ENCODE measurements at places on chromosomes 16 and 17. TPM values are rescaled to one million over a fixed set of nuclear protein-coding genes. Genes with fewer than 3 reads are reported as not detected.

- DNase-seq, result no peak
Measured at GRCh38 chr17:75645501-75645888, 12.3 kb downstream of the SMIM5 start.

- DNase-seq, result no peak
Measured at GRCh38 chr17:51954232-51954765, 204.2 kb downstream of the CA10 start.

GRCh38 chr16:10865991-10866966 lies 10.7 kb upstream of the CIITA start:
- DNase-seq, result peak; percentile 69

DNA sequence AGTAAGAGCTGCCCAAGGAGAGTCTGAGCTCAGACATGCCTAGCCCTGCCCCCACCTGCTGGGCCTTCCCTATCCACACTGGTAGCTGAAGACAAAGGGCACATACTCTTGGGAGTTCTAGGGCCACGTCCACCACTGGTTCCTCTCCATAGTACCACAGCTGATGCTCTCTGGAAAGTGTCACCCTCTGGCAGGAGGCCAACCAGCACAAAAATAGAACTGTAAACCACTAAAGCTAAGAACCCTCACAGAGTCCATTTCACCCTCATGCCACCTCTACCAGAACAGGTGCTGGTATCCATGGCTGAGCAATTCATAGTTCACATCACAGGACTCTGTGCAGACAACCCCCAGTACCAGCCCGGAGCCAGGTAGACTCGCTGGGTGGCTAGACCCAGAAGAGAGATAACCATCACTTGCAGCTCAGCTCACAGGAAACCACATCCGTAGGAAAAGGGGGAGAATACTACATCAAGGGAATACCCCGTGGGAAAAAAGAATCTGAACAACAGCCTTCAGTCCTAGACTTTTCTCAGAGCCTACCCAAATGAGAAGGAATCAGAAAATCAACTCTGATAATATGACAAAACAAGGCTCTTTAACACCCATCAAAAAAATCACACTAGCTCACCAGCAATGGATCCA lies 115.3 kb downstream of the CEP112 start:
- DNase-seq, result peak; percentile 33

DNA sequence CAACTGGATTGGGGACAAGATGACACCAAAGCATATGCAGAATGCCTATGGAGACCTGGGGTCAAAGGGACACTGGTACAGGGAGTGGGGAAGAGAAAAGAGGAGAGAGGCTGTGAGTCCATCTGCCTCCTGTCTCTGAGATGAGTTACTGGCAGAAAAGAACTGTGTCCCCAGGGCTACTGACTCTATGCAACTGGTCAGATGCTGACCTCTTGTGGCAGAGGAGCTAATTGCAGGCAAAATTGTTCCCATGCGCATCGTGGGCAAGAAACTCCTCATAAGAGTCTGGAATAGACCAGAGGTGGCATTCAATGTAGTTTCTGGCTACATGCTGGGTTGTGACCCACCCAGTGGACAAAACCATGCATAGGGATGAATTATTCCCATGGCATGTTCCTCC lies 26.1 kb upstream of the MLKL start:
- DNase-seq, result no peak

DNA sequence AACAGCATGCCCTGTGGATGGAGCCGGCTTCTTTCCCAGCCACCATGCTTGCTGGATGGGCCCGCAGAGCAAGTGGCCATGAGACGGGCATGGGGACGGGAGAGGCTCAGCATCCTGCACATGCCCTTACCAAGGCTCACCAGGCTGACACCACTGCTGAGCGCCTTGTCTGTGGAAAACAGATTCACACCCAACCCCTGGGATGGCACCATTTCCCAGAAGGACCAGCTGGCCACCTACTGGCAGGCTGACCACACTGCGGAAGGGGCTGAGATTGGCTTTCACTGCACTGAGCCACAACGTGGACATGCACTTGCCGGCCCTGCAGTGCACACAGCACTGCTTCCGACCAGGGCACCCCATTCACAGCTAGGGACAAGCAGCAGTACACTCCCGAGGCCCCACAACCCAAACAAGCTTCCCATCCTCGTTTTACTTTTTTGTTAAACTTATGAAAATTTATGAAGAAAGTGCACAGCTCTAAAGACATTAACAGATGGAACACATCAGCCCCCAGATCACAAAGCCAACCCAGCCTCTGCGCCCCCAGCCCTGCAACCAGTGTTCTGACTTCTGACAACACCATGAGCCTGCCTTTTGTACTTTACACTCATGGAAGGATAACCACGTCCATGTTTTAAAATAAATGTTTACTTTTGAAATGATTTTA lies 13.9 kb upstream of the KRTAP17-1 start:
- no peak for DNase-seq

Gene ENGASE
- 34.5 TPM for total RNA-seq

Gene KREMEN2
- total RNA-seq, result not detected

DNA sequence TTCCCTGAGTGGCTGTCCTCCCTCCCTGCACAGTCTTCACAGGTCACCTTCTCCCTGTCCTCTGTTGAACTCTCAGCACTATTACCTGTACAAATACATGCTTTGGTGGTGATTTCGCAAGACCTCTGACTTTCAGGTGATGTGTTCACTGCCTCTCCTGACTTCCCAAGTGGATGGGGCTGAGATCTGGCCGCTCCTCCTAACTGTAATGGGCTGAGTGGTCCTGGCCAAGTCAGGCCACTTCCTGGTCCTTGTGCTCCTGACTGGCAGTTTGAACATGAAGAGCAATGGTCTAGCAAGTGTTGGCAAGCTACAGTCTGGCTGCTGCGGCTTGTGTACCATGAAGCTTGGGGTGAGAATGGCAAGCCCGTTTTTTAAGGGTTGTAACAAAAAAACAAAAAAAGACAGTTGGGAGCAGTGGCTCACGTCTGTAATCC lies 11.7 kb upstream of the TMED6 start:
- no peak for DNase-seq

DNA sequence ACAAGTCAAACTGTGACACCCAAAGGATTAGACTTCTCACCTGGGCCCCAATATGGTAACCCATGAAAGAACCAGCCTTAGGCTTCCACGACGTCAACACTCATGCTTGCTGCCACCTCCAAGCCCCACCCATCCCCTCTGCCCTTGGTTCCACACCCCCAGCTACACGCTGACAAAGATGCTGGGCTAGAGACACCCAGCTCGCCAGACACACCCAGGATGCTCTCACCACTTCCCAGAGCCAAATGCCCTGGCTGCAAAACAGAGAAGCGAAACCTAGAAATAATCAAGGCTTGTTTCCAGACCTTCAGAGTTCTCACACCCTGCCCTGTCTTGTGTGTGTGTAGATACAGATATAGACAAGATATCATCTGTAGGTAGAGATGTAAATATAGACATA lies 26.0 kb upstream of the ADCY9 start:
- no peak for DNase-seq

Gene GPR179
- not detected for total RNA-seq

GRCh38 chr17:78888941-78889518 lies 14.0 kb downstream of the CEP295NL start:
- no peak for DNase-seq

Gene CHP2
- total RNA-seq, result not detected

Gene CNTNAP4
- total RNA-seq, result 0.21 TPM

Gene SNTB2
- 27.8 TPM for total RNA-seq

Gene AURKB
- 1.4 TPM for total RNA-seq

Data from left cardiac atrium (tissue), 4 donors.